ENCODE measurements at places on chromosomes 2 and 18.

DNA sequence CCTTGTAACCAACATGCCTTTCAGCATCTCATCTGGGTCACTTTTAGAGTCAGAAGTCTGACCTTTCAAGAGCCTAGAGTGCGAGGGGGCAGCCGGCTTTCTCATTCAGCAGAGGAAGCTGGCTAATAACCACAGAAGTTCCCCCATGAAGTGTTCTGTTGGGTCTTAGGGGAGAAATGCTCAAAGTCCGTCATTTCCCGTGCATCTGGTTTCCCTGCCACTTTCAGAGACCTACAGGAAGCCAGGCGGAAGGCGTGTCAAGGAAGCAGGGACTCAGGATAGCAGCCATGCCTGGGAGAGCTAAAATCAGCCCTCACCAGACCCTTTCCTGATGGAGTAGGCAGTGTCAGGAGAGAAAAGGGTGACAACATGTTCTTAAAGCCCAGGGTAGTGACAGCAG, 301.8 kb upstream of the ID2 start:
- DNase-seq, result no peak

DNA sequence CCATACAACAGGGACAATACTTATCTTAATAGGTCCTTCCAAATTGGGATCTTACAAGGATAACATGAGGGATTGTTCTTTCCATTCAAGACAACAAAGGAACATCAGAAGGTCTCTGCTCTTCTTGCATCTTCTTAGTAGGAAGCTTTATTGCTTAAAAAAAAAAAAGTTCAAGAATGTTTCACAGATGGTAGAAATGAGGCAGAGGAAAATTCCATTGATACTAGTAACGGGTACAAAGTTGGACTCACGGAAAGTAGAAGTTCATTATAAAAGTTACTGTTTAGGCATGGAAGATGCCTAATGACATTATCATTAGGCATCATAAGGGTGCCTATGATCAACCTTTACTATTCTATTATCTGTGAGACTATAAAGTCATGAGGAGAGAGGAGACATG, 136.2 kb downstream of the LAMA3 start:
- DNase-seq, result no peak

- DNase-seq, result no peak
Observed at GRCh38 chr2:12164689-12165088, 418.3 kb downstream of the LPIN1 start.

DNA sequence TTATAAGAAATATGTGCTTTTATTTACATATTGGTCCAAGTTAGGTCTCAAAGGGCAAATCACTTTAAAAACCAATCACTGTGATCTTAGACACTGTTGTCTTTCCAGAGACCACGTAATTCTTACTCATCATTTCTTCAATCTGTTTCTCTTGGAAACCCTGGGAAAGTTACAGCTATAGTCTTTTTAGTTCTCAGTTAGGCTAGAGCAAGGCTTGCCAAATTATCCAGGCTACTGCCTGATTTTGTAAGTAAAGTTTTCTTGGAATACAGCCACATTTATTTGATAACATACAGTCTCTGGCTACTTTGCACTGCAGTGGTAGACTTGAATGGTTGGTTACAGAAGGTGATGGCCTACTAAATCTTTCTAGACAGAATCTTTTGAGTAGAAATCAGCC, 106.0 kb downstream of the KIAA1328 start:
- no peak for DNase-seq

DNA sequence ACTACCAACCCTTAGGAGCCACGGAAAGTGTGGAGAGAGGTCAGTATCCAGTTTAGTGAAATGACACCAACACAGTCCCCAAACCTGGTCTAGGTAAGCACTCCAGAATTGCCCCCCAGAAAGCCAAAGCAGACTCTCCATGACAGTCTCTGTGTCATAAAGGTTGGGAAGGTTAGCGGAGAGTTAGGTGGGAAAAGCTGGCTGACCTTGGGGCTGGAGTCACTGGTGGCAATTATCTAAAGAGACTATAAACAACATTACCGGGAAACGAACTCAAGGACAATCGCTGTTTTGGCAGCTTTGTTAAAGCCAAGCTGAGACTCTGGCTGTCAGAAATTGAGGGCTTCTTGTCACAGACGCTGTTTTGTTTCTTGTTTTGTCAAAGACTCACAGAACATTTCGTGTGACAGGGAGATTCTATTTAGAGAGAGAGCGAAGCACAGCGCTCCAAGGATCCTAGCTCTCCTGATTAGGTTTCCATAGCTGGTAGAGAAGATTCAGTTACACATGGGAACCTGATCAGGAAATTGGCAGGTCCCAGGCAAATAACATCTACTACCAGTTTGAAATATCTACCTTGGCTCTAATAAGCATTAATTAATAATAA, 111.3 kb downstream of the LNPK start:
- DNase-seq, result no peak
